ENCODE measurements at places on chromosomes 6 and 20.

- DNase-seq: no peak
These were observed 624 bp upstream of the TJAP1 start for GRCh38 chr6:43476746-43477145.

DNA sequence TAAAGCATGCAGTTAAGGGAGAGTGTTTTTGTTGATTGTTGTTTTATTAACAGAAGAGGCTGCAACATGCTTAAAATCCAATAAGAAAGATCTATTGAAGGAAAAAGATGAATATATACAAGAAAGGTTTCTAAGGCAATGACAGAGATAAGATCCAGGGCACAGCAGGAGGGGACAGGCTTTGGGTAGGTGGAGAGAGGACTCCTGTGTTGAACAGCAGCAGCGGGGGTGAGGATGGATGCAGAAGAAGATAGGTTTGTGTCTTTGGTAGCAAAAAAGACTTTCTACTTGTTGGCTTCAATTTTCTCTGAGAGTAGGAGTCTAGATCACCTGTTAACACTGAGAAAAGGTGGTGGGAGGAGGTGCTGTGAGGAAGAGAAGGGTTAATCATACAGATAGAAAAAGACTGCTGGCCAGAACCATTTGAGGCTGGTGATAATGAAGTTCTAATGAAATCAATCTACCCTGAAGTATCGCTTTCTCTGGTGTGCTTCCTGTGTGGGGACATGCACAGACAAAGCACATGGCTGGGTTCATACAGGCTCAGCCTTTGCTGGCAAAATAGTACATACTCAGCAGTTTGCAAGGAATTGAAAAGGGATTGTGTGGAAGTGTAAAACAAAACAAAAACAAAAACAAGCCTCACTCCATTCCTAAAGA lies 17.2 kb upstream of the DST start:
- no peak for DNase-seq

DNA sequence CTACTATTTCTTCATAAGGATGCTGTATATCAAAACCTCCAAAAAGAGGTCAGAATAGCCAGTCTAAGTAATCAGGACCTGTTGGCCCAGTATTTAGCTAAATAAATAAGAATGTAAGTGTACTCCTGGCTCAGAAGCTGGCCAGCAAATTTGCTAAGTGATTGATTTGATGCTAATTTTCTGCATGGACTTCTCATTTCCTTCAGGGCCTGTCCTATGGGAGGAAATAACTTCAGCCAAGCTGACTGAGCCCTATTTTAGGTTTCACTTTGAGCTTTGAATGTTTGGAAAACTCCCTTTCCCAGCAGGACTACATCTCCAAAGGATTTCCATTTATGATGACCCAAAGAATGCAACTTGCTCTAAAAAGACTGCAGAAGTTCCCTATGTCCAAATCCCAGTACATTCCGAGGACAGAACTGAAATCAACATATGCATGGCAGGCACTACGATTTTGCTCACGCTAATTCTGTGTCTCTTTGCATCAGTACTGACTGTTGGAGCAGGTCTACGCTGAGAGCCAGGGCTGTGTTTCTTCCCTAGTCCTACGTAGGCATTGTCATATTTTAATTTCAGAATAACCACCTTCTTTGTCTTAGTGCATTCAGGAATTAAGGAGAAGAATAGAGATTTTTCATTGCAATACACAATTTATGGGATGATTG lies 441.4 kb upstream of the PLCB4 start:
- no peak for DNase-seq

- no peak for DNase-seq
These were observed 41.5 kb downstream of the SNRPB start for GRCh38 chr20:2429051-2429450.

DNA sequence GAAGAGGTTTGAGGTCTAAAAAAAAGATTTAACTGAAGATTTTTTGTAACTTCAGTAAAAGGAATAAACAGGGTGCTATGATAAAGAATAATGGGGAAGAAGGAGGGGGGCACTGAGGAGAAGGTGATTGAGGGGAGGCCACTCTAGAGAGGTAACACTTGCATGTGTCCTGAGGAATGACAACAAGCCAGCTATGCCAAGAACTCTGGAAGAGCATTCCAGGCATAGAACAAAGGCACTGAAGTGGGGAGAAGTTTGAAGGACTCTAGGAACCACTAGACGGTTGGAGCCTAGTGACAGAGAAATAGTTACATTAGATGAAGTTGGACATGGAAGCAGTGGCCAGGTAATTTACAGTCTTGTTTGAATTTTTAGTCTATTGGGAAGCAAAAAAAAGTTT lies 10.8 kb upstream of the SF3B5 start:
- DNase-seq: no peak

DNA sequence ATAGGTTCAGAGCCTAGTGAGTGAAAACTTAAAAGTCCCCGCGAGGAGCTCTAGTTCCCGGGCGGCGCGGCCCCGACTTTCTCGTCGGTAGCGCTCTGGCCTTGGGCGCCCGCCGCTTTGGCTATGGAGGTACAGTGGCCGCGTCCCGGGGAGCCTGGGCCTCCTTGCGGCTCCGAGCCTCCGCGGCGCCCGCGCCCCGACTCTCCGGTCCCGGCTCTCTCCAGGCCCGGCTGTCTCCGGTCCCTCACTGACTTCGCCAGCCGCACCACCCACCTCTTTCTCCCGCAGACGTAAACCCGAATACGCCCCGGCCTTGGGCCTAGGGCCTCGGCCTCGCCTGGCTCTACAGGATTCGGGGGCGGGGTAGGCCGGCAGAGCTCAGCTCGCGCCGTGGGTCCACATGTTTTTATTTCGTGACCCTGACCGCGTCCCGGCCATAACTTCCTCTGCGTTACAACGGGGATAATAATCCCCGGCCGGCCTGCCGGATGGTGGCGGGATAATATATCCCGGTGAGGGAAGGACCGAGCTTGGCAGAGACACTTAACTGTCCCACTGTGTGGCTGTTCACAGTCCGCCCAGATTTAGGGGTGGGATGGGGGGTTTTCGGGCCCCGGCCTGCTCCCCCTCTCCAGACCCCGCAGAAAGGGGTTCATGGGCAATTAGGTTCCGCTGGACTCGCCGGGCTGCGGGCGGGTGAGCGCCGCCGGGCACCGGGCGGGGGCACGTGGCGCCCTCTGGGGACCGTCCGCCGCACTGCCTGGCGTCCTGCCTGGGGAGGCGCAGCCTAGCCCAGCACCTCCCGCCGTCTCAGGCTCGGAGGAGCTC lies 10.0 kb upstream of the TBX18 start:
- DNase-seq: no peak

DNA sequence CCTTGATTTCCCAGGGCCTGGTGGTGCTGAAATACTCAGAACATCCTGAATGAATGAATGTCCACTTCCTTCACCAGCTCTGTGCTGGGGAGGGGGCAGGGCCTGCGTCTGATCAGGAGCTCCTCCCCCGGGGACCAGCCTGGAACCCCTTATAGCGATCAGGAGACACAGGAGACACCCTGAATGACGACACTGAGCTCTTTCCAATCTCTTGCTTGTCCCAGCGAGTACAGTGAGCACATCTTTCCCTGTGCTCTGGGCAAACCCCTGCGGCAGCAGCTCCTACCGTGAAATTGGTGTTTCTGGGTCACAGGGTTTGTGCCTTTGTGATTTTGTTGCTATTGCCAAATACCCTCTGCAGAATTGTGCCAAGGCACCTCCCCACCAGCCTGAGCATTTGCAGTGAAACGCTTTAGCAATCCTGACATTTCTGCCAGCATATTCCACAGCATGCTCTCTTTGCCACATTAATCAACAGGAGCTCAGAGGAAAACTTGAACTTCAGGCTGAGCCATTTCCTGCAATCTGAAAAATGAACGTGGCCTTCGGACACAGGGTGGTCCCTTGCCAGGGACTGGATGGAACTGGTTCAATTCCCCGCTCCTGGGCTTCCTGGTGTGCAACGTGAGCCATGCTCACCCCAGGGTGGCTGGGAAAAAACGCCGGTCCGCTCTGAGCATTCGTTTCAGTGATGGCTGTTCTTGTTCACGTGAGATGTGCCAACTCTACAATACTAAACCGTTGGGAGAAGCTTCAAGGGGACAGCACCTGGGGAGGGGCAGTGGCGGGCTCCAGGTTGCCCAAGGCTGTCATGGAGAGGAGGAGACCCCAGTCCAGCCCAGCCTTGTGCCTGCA lies 23.1 kb upstream of the MRGBP start:
- no peak for DNase-seq

DNA sequence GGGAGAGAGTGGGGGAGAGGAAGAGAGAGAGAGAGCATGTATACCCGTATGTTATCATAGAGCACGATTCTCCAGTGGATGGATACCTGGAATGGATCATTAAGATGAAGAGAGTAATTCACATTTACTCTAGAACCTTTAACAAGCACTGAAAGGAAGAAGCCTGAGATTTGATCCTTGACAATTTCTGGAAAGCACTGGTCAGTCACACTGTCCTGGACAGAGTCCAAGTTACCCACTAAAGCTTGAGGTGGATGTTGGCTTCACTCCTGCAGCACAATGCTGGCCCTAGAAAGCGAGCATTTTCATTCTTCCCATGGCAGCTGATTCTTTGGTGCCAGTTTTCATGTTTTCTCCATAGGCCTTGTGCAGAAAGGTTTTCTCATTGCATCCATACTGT lies 25.6 kb downstream of the NFYA start:
- no peak for DNase-seq

DNA sequence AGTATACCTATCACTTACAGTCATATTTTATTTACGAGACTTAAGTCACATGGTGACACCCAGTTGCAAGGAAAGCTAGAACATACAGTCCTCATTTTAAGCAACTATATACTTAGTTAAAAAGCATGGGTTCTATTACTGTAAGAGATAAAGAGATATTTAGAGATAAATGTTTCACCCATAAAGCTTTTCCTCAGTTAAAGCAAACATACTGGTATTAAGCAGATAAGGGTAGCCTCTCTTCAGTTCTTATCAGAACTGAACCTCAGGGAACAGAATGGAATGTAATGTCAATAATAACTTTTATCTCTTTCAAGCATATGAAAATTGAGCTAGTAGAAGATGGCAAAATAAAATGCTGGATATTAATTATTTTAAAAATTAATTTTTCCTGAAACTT lies 9.9 kb upstream of the ASCC3 start:
- no peak for DNase-seq

- DNase-seq: no peak
These were observed 29.9 kb upstream of the PREP start for GRCh38 chr6:105432797-105433196.

DNA sequence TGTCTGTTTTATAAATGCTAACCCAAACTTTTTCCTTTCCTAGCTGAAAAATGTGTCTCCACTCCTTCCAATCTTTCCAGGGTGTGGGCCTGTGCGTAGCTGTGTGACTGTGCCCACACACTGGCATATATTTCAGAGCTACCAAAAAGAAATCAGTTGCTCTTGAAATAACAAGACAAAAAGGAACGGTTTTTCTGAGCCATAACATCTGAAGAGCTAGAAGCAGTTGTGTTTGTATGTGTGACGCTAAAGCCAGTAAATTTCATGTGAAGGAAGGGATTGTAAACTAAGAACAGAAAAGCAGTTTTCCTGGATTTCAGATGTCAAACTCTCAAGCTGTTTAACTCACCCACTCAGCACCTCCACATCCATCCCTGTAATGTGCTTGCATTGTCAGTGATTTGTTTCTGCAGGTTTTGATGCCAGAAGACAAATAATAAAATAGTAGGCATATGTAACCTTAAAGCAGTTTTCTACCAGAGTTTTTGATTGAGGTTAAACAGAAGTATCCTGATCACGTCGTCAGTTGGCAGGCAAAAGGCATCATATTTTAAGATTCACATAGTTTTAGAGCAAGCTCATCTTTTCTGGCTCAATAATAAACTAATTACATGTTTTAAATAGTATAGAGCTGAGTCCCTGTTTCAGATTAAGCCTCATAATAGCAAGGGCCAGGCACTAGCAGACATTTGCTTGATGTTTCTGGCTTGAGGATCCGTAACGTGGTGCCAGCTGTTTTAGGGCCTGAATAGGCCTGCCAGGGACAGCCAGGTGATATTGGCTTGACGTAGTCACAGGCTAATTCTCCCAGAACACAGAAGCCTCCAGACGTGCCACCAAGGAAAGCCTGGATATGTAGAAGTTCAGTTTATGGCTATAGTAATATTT lies 90.9 kb downstream of the FOXO3 start:
- no peak for DNase-seq

DNA sequence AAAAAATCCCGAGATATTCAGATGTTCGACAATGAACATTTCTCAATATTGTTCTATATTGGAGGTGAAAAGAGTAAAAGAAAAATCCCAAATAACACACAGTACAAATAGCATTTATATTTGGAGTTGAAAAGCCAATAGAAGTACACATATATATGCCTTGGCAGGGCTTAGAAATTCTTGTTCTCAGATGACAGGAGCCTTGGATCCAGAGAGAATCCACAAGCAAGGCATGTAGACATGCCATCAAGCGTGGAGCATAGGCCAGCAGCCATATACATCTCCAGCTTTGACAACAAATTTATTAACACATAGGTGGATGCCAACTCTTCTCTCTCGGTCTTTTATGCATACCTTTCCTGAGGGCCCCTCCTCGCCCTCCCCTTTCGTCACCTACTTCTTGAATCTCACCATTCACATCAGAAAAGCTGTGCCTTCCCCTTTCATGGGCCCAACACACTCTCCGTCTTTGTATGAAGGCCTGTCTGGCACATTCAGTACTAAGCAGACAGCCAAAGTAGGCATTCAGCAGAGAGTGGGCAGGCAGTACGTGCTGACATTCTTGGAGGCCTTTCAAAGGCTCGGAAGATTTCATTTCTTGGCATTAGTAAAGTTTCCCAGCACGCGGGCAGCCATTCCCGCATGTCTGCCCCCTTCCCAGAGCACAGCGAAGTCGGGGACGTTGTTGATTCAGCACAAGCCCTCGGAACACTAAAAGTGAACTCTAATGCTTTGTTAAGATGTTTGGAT lies 18.2 kb downstream of the NEDD9 start:
- DNase-seq: no peak
